ENCODE measurements at places on chromosomes 2 and 18.
A peak's percentile ranks its signal among the peaks of the same experiment; 100 is the strongest.

- peak; percentile 10 for DNase-seq
Observed at GRCh38 chr2:160494201-160494644, 616 bp upstream of the RBMS1 start.

- DNase-seq = peak; percentile 41
Observed at GRCh38 chr2:127637725-127638252, 8.2 kb upstream of the GPR17 start.

DNA sequence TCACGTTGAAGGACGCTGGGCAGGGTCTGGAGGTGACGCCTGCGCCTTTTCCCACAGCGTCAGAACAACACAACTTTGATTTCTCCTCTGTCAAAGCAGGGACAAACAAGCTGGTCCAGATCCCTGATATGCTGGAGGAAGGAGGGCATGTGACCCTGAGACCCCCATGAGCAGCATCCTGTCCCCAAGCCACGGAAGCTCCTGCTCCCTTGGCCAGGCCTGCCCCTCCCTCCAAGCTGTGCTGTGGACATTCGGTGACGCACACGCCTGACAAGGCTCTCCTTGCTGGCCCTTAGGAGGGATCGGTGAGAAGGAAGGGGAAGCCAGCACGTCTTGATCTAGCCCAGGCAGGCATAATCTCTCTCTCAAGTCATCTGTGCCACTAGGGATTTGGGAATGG lies 11.3 kb downstream of the MLPH start:
- no peak for DNase-seq

DNA sequence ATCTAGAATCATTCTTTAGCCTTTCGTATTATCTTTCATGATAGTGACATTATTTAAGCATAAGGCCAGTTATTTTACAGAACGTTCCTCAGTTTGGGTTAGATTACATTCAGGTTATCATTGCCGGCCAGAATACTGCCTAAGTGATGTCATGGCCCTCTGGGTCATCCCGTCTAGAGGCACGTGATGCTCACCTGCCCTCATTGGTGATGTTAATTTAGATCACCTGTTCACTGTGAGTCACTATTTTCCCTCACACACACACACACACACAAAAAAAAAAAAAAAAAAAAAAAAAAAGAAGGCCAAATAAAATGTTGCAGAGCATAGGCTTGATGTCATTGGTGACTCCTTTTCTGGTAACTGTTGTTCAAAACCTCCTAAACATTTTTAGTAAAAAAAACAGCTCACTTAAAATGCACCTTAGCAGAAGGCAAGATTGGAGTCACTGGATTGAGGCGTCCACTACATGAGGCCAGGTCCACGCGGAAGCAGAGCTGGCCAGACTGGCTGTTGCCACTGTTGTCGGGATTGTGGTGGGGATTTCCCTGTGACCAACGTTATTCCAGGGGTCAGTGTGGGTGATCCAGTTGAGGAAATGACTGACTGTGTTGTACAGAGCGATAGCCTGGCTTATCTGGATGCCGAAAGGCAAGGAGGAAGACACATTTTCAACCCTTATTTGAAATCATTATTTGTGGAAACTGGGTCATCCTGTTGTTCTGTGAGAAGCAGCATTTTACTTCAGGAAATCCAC lies 52.1 kb upstream of the CNGA3 start:
- DNase-seq = no peak

GRCh38 chr2:229943171-229943570 lies 20.9 kb downstream of the FBXO36 start:
- no peak for DNase-seq

DNA sequence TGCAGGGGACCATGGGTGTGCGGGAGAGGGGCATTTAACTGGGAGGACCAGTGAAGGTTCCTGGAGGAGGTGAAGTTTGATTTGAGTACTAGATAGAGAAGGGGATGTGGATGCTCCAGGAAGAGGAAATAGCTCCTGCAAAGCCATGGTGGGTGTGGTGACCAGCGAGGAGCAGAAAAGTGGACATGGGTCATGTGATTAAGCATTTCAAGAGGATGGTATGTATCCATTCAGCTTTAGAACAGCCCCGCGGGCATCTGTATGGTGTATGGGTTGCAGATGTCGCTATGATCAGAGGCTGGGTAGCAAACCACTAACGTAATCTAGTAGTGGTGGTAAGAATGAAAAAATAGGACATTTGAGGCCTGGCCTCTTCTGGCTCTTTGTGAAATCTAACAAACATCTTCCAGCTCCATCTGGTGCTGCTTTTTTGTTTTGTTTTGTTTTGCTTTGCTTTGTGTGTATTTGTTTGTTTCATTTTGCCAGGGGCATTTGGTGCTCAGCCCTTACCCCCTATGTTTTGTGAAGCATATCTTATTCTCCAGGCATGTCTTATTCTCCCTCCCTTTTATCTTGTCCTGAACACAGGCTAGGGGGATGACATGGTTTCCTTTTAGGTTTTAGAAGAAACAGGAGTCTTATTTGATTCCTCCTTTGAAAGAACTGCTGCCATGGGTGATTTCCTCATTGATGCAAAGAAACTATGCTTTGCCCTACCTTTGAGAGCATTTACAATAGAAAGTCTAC lies 226.1 kb downstream of the LRRTM1 start:
- no peak for DNase-seq

GRCh38 chr18:6207941-6208340 lies 206.8 kb downstream of the L3MBTL4 start:
- DNase-seq = no peak

DNA sequence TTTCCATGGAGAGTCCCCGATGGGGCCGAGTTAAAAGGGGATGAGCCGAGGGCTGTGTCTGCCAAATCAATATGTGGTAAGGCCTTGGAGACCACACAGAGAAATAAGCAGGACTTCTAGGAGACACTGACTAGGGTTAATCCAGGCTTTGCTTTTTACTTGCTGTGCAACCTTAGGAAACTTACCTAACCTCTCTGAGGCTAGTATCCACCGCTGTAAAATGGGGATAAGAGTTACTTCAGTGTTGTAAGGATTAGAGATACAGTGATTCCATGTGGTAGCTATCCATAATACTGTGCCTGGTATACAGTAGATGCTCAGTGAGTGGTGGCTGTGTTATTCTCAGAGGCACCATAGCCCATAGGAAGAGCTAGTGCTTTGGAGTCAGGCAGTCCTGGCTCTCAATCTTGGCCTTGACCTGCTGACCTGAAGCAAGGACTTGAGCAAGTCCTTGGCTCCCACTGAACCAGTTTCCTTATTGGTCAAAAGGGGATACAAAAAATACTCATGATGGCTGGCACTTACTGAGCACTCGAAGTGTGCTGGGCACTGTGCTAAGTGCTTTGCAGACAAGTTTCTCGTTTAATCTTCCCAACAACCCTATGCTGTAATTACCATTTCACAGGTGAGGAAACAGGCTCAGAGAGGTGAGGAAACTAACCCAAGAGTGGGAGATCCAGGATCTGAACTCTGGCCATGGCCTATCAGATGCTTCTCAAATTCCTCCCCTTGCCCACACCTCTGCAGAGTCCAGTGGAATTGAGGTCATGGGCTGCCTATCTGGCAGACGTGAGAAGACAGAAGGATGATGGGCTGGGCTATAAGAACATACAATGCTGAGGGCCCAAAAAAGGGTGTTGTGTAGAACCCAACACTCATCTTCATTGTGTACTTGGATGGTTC lies 12.0 kb upstream of the DES start:
- no peak for DNase-seq

GRCh38 chr18:12911025-12911928 lies 27.2 kb upstream of the PTPN2 start:
- DNase-seq = no peak

- DNase-seq = no peak
Observed at GRCh38 chr2:74107071-74107470, 40.6 kb downstream of the BOLA3 start.

GRCh38 chr2:122034777-122035176 lies 279.3 kb downstream of the TSN start:
- DNase-seq = no peak

GRCh38 chr2:1849450-1849849 lies 105.1 kb upstream of the PXDN start:
- no peak for DNase-seq

DNA sequence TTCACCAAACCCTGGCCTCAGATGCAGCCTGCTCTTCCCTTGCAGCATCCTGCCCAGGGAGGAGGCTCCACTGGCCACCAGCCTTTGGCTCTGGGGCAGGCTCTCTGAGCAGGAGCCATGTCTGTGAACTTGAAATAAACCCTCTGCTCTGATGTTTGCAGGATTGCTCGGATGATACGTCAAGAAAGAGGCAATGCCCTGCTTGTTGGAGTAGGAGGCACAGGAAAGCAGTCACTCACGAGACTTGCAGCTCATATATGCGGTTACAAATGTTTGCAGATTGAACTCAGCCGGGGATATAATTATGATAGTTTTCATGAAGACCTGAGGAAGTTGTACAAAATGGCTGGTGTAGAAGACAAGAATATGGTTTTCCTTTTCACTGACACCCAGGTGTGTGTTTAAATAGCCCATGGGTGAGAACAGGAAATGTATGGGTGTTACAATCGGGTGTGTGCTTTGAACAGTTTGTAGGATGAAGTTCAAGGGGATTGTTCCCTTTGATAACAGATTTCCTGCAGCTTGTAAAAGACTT lies 177.9 kb downstream of the DNAH6 start:
- DNase-seq = no peak

GRCh38 chr2:222969491-222969890 lies 82.5 kb upstream of the KCNE4 start:
- no peak for DNase-seq

DNA sequence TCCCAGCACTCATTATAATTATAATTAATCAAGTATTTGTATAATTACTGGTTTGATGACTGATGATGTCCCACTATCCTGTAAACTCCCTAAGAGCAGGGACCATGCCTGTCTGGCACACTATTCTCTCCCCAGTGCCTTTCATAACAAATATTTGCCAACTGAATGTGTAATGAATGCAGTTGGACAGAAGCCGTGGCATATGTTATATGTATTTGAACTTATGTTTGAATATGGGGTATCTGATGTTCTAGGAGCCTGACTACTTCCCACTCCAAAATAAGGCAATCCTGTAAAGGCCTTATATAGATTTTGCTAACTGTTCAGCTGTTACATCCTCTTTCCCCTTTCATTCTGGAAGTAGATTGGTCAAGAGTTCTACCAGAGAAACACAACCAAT lies 19.7 kb downstream of the OSBPL6 start:
- no peak for DNase-seq

GRCh38 chr2:45849491-45850283 lies 198.2 kb downstream of the PRKCE start:
- no peak for DNase-seq

DNA sequence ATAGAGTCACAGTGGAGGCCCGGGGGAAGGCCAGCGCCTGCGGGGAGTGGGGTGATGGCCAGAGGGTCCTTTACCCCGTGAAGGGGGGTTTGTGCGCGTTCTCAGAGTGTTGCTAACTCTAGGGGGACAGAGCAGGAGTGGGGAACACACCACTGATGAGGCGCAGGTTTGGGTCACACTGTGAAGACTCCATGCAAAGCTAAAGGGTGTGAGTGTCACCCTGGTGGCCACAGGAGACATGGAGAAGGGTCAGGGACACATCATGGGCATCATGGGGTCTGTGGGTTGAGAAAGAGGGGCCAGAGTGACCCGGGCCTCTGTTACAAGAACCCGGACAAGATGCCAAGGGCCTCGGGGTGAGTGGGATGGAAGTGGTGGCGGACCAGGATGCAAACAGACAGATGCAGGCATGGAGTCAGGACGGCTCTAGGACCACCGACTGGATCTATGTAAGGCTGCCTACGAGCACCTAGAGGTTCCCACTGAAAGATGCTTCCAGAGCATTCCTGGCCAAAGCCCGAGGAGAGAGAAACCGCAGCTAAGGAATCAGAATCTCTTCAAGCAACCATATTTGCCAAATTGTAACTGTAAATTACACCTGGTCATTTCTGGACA lies 84.3 kb downstream of the PXDN start:
- DNase-seq = no peak

- peak; percentile 14 for DNase-seq
Observed at GRCh38 chr2:48315896-48316194, 214.1 kb upstream of the STON1 start.

- no peak for DNase-seq
Observed at GRCh38 chr18:42178376-42179080, 223.5 kb downstream of the PIK3C3 start.

- DNase-seq = peak; percentile 88
Observed at GRCh38 chr2:9139491-9140443, 66.8 kb upstream of the ASAP2 start.

DNA sequence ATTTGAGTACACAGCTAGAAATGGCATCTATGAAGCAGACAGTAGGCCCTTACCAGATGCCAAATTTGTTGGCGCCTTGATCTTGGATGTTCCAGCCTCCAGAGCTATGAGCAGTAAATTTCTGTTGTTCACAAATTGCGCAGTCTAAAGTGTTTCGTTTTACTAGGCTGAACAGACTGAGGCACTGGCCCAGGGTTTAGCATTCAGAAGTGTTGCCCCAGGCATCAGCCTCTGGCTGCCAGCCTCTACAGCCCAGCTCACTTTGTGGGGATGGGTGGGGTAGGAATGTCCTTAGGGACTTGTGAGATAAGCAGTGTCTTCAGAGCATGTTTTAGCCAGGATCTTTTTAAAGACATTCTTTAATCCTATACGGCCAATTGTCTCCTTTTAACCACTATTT lies 51.5 kb upstream of the MGAT5 start:
- no peak for DNase-seq

GRCh38 chr2:130743278-130743677 lies 12.1 kb upstream of the AMER3 start:
- no peak for DNase-seq

- no peak for DNase-seq
Observed at GRCh38 chr18:24725644-24726415, 265.4 kb downstream of the HRH4 start.

- no peak for DNase-seq
Observed at GRCh38 chr2:120396013-120396860, 50.3 kb downstream of the INHBB start.

GRCh38 chr2:37653093-37653492 lies 18.3 kb downstream of the CDC42EP3 start:
- no peak for DNase-seq

DNA sequence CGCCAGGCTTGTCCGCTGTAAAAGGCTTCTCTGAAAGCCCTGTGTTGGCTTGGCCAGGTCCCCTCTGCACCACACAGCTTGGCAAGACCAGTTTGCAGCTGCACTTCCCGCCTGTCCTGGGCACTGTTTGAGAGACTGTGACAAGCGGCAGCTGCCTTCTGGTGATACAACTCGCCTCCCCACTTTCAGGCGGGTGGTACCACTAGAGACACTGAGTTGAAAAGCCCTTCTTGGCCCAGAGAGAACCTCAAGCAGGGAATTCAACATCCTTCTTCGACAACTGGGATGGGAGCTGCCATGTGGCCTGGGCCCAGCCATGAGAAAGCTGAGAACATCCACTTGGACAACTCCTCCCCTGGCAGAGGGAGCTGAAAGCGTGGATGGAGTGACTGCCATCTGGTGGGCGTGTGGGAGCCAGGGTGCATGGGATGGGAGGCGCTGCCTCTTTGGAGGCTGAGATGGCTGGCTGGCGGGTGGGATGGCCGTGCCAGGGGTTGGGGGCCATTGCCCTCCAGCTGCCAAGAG lies 125.5 kb upstream of the REV1 start:
- DNase-seq = no peak
